Stimulated activated CD4-positive, alpha-beta T cell treated with anti-CD3 and anti-CD28 coated beads, Interleukin-12 subunit alpha, Interleukin-12 subunit beta, amount 100 ng/mL, for 24 hours (primary cell): ENCODE measurements at places on chromosomes 11 and 22.

DNA sequence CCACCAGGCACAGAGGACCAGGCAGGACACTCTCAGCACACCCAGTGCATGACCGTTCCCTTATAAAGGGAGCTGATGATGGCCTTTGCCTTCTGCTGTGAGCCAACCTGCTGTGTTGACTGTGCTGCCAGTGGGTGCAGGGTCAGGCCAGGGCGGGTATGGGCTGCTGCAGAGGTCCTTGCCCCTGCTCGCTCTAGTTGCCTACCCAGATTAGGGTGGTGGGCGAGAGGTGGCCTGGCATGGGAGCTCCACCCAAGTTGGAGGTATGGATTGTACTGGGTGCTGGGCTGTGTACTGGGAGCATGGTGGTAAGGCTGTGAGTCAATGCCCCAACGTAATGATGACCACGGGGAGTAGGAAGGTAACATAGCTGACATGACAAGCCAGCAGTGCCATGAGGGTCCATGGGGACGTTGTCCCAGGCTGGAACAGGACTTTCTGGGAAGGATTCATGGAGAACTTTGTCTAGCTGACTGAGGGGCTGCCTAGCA lies 24.5 kb upstream of the CYP2D6 start:
- no peak for DNase-seq

GRCh38 chr22:45763236-45763624 lies 91.6 kb downstream of the ATXN10 start:
- DNase-seq, result no peak

DNA sequence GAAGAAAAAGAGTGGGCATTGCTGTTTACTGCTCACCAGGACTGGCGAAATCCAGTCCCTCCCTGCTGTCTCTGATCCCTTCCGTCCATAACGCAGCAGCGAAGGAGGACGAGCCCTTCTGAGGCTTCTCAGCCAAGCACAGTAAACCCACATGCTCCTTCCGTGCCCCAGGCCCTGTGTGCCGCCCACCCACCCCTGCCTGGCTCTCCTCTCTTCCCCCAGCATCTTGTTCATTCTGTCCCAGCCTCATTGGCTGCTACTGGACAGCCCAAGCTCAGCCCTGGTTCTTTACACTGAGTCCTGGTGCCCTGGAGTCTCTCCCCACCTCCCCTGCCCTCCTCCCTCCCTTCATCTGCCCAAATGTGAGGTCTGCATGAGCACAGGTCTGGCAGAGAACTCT lies 559.7 kb downstream of the BRD1 start:
- DNase-seq, result no peak

- no peak for DNase-seq
Observed at GRCh38 chr11:1153951-1154493, 3.7 kb upstream of the MUC5AC start.

DNA sequence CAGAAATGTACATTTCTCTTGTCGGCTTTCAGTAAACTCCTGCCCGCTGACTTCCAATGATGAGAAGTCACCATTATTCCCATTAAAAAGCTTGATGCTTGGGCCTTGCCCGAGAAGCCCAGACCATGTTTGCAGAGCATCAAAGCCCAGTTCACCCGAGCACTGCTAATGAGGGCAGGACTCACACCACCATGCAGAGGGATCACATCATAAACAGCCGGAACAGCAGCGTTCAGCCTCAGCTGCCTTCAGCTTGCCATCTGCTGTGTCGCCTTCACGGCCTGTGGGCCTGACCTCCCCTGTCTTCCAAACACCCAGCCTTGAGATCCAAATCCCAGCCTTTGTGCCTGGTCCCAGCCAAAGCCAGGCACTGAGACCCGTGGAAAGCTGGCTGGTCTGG lies 105.4 kb upstream of the CSNK2A3 start:
- DNase-seq, result no peak

- no peak for DNase-seq
Observed at GRCh38 chr22:39965748-39966147, 5.6 kb downstream of the TMA7B start.

DNA sequence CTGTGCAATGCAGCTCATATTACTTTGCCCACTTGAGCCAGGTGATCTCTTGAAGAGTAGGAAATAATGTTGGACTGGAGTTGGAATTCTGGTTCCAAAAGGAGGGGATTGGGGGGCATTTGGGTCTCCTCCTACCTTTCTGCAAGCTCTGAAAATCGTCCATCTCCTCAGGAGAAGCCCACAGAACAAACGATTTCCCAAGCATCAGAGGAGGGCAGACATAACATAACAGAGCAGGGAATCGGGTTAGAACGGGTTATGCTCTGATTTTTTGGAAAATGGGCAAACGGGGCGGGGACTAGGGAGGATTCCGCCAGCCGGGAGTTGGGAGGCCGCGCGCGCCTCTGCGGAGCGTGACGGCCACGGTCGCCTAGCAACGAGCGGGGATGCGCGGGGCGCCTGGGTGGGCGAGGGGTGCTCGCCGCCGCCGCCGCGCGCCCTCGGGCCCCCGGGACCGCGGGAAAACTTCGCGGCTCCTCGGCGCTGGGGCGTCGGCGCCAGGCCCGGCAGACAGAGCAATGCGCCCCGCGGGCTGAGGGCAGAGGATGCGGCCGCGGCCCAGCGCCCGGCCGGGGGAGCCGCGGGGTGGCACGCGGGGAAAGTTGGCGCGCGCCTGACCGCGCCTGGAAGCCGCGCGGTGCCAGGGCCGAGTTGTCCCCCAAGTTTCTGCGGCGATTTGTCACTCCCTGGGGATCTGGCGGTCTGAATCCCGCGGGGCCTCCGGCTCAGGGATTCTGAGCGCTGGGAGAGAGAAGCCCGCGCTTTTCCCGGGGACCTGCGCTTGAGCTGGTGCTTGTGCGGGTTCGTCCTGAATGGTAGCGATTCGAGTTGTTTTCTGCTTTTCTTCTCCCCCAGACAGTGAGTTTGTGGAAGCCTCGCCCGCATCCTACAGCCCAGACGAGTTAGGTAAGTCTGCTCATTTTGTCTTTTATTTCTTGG lies 27.8 kb upstream of the AMOTL1 start:
- no peak for DNase-seq

DNA sequence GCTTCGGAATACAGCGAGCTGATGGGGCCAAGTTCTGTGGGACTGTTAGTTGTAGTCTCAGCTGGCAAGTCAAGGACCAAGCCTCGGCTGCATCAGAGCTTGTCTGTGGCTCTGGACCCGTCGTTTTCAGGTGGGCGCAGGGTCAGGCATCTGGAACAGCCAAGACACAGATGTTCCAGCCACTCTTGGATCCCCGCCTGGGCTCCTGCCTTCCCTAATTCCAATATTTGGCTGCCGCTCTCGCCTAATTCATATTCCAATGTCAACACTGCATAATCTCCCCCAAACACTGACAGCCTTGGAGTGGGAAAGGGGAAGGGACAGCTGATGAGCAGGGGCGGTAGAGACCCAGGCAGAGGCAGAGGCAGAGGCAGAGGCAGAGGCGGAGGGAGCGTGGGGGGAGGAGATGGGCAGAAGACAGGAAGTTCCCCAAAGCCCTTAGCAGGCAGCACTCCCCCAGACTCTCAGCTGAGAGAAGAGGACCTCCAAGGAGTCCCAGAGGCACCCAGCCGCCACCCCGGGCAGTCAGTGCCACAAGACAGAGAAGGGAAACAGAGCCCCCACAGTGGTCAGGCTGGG lies 49.6 kb upstream of the SLC35C1 start:
- DNase-seq, result no peak

- no peak for DNase-seq
Observed at GRCh38 chr11:119115484-119116234, 5.7 kb upstream of the HINFP start.

- DNase-seq, result no peak
Observed at GRCh38 chr22:24379536-24379935, 47.9 kb upstream of the ADORA2A start.
